ENCODE measurements at places on chromosomes 7 and 10.

- DNase-seq, result no peak
Observed at GRCh38 chr7:46908770-46909169, 673.1 kb downstream of the TNS3 start.

DNA sequence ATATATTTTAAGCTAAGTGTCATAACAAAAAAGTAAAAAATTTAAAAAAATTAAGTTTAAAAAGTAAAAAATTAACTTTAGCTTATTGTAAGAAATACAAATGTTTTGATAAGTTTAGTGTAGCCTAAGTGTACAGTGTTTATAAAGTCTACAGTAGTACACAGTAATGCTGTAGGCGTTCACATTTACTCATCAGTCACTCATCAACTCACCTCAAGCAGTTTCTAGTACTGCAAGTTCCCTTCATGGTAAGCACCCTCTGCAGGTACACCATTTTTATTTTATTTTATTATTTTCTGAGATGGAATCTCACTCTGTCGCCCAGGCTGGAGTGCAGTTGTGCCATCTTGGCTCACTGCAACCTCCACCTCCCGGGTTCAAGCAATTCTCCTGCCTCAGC lies 316.0 kb downstream of the FGFR2 start:
- DNase-seq, result no peak

GRCh38 chr7:24406053-24406788 lies 122.2 kb downstream of the NPY start:
- DNase-seq, result no peak

DNA sequence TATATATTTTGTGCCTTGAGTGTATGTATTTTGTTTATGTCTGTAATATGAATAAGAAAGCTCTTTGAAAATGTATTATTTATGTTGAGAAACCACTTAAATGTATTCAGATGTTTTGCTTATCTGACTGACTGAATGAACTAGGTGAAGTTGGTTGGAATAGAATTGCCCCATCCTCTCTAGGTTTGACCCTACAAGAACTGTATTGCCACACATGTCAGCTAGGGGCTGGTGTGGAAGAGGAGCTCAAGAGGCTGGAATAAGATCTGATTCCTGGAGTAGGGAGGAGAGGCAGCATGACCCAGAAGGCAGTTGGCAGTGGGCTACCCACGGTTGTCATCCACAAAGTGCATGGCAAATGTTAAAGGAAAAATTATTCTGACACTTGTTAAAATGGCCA lies 9.1 kb downstream of the SSMEM1 start:
- no peak for DNase-seq

DNA sequence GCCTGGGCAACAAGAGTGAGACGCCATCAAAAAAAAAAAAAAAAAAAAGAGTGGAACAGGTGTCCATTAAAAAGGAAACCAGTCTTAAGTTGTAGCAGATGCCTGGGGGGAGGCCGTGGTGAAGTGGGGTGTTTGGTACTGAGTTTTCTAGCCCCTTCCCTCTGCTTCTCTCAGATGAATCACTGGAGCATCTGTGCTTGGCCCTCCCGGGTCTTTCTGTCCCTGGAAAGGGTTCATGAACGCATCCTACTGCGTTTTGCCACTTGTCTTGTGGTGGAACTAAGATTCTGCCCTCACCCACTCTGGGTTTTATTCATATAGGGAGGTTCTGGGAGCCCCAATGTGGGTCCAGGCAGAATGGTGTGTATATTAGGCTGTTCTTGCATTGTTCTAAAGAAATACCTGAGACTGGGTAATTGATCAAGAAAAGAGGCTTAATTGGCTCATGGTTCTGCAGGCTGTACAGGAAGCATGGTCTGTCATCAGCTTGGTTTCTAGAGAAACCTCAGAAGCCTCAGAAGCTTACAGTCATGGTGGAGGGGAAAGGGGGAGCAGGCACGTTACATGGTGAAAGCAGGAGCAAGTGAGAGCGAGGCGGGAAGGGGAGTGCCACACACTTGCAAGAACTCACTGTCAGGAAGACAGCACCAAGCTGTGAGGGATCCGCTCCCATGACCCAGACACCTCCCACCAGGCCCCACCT lies 63.5 kb downstream of the CAMK1D start:
- no peak for DNase-seq

- no peak for DNase-seq
Observed at GRCh38 chr10:42836096-42836495, 53.5 kb downstream of the BMS1 start.

GRCh38 chr10:133125901-133126300 lies 34.1 kb upstream of the KNDC1 start:
- DNase-seq, result no peak

GRCh38 chr10:71623098-71623985 lies 96.2 kb downstream of the C10orf105 start:
- no peak for DNase-seq

DNA sequence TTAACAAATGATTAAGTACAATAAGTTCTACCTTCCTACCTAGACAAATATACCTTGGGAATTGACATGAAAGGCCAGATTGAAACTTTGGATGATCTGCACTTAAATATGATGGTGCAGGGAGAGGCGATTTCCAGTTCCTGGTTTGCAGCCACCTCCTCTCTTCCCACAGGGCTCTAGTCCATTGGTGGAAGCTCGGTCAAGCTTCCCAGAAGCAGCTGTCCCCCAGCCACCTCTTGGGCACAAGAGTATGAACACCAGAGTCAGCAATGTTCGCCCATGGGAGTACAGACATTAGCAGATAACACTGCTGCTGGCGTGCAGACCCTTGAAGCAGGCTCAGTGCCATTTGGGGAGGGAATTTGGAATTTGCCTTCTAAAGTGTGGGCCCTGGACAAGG lies 1.5 kb upstream of the CPVL start:
- no peak for DNase-seq

DNA sequence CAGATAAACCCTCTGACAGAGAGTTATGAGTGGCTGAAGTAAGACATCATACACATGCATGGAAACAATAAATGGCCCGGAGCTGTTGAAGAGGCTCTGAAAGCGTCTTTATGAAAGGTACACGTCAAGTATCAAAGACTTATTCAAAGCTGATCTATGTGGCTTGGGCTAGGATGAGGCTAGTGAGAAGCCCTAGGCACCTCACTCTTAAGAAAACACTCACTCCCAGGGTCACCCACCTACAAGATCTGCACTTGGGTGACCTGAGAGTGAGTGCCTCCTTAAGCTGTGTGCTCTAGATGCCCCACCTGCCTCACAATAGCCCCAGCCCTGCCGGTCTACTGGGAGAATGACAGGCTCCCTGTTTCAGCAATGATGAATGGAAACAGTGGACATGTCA lies 1.1 kb upstream of the GIMAP1 start:
- no peak for DNase-seq

DNA sequence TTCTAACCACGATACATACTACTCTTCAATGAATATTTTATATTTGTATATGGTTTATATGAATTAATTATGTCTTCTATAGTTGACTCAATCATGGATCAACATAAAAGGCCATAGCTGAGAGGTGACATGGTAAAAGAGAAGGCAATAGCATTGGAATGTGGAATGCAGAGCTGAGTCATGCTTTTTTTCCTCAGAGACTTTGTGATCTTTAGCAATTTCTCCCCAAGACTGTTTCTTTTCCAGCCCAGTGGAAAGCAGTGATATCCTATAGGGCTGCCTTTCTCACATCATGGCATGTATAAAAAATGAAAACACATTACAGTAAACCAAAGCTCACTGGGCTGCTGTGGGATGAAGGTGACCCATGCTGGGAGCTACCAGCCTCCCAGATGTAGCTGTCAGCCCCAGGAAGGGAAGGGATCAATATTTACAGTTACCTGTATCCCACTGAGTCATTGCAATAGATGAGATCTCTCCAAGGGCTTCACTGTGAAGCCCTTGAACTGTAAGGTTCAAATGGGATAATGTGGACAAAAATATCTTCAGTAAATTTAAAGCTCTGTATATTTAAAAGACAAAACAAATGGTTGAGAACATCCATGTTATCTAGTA lies 30.2 kb downstream of the SLC39A12 start:
- no peak for DNase-seq

DNA sequence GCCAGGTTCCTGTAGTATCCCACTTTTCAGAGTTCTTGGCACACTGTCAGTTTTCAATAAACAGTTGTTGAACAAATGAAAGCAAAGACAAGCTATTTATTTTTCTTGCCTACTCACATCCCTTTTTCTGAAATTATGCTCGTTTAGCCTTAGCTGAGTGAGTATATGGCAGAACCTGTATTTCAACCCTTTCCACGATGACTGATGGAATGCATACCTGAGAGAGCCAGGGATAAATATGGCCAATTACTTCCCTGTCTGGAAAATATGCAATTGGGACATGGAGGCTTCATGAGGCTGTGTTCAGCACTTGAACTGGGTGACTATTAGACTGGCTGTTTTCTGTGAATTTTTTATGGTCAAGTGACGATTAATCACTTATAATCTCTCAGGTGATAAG lies 144.5 kb upstream of the POT1 start:
- DNase-seq, result no peak

DNA sequence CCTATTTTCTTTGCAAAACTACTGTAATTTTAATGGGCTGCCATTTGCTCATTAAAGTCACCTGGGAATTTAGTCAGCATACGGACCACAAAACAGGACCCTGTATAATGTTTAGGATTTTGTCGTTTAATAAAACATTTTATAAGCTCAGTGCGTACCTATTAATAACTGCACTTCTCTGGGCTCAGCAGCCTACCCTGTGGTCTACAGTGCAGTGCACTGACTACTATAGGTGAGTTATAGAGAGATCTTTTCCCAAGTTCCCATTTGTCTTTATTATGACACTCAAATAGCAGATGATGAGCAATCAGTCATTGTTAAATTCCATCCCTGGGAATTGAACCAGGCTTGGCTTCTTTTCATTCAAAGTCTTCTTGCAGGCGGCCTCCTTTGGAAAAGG lies 433.4 kb upstream of the NFE2L3 start:
- DNase-seq, result no peak

- DNase-seq, result no peak
Observed at GRCh38 chr7:69603937-69604494, 5.7 kb downstream of the AUTS2 start.

- no peak for DNase-seq
Observed at GRCh38 chr10:21175797-21176196, 278.7 kb upstream of the NEBL start.

DNA sequence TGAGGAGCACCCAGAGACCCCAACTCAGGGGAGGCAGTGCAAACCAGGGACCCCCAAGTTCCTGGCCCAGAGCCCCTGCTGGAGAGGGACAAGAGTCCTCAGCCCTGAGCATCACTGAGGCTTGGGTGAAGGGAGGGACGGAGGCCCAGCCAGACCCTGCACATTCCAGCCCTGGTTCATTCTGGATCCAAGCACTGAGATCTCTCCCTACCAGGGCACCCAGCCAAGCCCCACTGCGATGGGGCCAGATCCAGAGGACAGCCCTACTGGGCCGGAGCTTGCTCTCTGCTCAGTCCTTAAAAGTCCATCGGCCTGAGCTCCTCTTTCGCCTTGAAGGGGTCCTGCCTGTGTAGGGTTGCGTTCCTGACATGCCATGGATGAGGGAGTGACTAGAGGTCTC lies 40.5 kb upstream of the RABGEF1 start:
- no peak for DNase-seq

DNA sequence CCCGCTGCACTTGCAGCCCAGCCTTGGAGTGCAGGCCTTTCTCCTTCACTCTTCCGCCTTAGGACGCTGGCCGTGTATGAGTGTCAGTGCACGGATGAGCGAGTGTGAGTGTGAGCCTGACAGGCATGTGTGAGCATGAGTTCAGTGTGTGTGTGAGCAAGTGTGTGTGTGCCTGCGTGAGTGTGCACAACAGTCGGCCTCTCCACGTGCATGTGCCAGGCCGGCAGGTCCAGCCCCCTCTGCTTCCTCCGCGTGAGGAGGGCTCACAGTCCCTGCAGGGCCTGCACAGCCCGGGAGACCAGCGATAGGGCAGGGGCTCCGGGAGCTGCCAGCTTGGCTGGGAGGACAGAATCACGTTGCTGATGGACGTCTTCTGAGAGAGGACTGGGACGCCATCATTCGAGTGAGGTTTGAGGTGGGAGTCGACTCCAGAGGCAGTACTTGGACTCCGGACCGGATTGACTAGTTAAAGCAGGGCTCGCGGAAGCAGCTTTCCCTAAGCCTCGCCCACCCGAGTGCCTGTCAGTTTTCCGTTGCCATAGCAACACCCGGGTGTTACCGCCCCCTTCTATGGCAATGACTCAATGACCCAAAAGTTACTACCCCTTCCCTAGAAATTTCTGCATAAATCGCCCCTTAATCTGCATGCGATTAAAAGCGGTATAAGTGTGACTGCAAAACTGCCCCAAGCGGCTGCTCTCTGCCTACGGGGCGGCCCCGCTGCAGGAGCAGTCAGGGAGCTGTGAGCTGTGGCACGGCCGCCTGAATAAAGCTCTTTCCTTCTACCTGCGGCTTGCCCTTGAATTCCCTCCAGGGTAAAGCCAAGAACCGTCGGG lies 19.6 kb upstream of the CFAP46 start:
- DNase-seq, result peak; percentile 21

DNA sequence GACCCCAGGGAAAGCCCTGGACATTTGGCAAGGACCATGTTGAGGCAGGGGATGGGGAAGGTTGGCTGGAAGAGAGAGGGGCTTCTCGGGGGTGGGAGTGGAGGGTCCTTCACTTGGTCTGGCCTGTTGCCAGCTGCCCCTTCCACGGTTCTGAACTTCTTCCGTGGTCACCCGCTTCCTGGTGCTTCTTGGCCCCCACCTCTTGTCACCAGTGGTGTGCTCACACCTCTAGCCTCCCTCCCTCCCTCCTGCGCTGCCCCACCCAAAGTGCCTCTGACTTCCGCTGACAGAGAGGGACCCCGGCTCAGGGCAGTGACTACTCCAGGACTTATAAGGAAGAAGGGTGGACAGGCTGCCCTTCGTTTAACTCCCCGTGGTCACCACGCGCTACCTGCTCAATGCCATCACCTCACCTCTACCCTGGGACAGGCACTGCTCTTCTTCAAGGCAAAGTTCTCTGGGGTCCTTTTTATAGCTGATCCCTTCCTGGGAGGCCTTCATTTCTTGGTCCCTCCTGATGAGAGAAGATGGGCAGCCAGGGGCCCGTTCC lies at the start of gene MUC12:
Gene MUC12 (plus strand): TSS at position 500 of the 550 bp plus-strand sequence. CDS start 58 bp downstream, outside the sequence.
- DNase-seq, result no peak

DNA sequence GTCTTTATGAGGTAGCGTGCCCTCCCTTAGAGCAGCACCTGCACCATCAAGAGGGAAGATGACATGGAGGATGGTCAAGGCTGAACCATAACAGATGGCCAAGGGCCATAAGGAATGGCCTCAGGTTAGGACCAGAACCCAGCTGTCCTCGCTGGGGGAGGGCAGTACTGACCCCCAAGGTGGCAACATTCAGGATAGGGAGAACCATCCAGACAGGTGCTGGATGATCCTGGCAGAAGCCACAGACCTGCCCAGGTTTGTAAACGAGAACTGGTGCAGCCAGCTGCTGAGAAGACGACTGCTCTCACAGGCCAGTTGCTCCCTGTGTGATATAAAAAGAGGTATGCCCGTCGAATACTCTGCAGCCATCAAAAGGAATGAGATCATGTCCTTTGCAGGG lies 320.4 kb downstream of the GLRX3 start:
- no peak for DNase-seq

All from stimulated activated CD8-positive, alpha-beta memory T cell treated with anti-CD3 and anti-CD28 coated beads, Interleukin-4, amount 100 ng/mL, for 4 hours (primary cell).